Stimulated activated CD8-positive, alpha-beta memory T cell treated with anti-CD3 and anti-CD28 coated beads, Interleukin-2, amount 100 ng/mL, for 48 hours (primary cell): ENCODE measurements at places on chromosomes 3 and 15.

- no peak for DNase-seq
Observed at GRCh38 chr3:13740795-13741194, 139.1 kb downstream of the WNT7A start.

- no peak for DNase-seq
Observed at GRCh38 chr3:36832406-36832805, 68.1 kb upstream of the DCLK3 start.

GRCh38 chr3:62415312-62415801 is 42.0 kb upstream of the FEZF2 start:
- DNase-seq = no peak

- DNase-seq = no peak
Observed at GRCh38 chr15:66882251-66883020, 180.4 kb downstream of the SMAD6 start.

DNA sequence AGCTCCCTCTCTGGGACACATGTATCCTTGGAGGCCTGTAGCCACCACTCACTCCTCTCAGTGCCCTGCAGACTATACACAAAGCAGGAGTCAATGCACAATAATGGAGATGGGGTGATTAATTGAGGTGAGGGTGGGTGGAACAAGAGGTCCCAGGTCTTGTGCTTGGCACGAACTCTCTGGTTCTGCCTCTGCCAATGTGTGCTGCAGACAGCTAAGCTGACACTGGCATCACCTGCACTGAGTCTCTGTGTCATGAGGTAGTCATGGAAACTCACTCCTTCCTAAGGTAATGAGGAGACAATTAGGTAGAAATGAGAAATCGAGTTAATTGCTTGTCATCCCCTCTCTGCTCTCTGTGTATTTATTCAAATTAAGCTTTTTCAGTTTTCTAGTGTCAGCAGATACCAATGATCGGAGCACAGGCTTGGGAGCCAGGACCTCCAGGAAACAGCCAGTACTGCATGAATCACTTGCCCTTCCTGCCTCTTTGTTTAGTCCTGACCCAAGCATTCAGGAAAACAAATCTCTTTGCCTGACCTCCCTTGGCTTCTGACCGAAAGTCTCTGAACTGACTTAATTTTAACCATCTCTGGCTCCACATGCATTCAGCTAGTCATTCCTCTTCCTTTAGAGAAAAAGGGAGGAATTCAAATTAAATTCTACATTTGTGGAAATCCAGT is 56.7 kb downstream of the DRD3 start:
- no peak for DNase-seq

DNA sequence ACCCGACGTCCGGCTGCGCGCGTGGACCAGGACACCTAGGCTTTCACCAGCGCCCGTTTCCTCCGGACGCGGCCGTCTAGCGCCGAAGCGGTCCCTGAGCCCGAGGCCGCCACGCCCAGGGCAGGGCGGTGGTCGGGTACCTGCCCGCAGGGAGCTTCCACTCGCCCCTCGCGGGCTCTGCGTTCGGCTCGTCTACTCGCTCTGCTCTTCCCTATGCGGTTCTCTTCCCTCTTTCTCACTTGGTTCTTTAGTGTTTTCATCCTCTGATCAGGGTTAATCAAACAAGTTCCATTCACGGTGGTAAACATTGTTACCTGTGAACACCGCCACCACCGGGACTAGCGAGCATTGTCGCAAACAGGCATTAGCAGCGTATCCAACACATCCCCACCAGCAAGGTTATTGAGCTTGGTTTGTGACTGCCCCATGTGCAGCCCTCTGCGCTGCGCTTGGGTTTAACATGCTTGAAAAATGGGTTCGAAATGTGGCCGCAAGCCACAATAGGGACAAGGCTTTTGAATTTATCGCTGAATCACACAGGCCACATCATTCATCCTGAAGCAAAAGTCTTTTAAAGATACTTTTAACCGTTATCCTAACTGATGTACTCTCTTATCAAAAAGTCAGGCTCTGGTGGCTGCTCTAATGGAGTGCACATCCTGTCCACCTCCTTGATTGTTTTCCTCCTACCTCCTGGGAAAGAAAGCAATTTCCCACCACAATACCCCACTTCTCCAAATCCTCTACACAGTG is 843 bp upstream of the CD47 start:
- DNase-seq = no peak

DNA sequence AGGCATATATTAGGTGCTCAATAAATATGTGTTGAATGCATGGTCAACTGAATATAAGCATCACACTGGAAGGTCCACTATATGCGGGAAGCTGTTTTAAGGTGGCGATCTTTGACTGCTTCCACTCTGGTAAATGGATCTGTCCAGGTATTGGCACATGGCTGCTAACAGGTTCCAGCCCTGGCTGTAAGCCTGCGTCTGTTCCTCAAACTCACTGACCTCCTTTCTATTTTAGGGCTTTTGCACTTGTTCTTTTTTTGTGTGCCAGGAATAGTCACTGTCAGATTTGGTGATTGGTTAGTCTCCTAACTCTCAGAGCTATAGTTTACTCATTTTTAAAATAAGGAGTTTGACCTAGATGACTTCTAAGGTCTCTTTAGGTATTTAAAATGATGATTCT is 46.2 kb downstream of the ADAMTSL3 start:
- no peak for DNase-seq

GRCh38 chr3:116618138-116618537 is 91.4 kb upstream of the TUSC7 start:
- no peak for DNase-seq

DNA sequence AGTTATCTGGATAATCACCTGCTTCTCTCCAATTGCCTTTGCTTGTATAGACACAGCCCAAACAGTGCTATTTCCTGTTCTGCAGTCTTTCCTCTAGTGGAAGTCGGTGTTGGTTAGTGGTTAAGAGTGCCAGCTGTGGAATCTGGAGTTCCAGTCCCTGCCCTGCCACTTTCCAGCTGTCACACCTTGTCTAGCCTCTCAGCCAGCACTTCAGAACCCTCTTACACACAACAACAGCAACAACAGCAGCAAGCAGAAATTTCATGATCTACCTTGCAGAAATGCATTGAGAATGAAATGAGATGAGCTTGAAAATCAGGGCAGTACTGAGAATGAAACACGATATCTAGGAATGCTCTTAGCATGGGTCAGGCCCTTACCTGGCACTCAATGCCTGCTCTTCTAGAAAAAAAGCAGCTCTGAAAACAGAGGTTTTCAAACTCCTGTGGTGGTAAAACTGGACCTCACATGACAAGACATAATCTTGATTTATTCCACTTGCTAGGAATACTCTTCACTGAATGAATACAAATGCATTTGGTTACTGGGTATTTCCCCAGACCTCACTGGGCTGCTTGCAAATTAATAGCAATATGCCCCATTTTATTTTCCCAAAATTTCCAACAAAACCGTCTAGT is 3.3 kb upstream of the WNT5A start:
- no peak for DNase-seq

GRCh38 chr3:124818398-124819091 is 68.6 kb downstream of the ITGB5 start:
- no peak for DNase-seq

DNA sequence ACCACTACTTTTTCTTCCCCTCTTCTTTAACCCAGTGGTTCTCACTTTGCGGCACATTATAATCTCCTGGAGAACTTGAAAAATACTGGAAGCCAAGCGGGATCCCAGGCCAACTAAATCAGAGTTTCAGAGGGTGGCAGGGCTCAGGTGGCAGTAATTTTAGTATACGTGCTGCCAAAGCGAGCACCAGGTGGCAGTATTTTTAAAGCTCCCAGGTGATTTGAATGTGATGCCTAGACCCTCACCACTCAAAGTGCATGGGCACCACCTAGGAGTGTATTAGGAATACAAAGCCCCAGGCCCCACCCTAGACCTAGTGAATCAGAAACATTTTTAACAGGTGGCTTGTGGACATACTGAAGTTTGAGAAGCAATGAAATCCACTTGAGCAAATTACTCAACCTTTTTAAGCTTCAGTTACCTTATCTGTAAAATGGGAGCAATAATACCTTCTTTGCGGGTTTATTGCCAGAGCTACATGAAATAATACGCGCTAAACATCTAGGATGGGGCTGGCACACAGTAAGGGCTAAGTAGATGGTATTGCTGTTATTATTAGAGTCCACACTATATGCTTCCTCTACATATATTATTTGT is 8.3 kb downstream of the B3GALNT1 start:
- no peak for DNase-seq

DNA sequence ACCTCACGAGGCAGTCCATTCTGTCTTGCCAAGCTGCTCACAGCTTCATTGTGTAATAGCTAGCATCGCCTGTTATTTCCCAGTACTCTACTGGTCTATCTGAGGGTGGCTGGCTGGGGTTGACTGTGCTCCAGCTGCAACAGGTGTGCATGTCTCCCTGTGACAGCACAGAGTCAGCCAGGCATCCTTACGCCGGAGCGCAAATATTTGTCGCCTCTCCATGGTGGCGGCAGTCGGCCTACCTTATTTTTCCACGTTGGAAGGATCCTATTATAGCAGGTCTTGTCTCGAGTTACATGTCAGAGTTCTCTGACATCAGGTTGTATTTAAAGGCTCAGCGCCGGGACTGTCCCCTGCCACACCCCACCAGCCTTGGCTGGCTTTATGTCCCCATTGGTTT is 307.1 kb downstream of the TLE3 start:
- no peak for DNase-seq

GRCh38 chr3:99248130-99248529 is 346.6 kb upstream of the DCBLD2 start:
- DNase-seq = no peak

DNA sequence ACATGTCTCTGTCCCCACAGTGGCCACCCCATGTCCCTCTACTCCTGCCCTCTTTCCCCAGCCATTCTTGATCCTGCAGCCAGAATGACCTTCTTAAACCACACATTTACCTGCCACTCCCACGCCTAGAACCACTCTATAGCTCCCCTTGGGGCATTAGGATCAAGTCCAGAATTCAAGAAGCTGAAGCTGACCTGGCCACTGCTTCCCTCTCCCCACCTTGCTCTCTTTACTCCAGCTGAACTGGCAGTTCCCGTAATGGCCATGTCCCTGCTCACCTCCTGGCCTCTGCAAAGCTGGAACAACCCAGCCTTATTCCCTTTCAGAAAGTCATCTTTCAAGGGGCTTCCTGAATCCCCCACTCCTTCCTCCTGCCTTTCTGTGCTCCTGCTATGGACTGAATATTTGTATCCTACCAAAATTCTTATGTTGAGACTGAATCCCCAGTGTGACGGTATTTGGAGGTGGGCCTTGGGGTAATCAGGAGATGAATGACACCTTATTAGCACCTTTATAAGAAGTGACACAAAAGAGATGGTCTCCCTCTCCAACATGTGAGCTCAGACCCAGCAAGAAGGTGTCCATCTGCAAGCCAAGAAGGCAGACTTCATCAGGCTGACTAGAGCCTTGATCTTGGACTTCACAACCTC is 3.8 kb downstream of the CSRNP1 start:
- DNase-seq = no peak

- no peak for DNase-seq
Observed at GRCh38 chr15:22952796-22953579, 27.2 kb downstream of the CYFIP1 start.

GRCh38 chr15:65254758-65255157 is 31.9 kb downstream of the PARP16 start:
- no peak for DNase-seq

GRCh38 chr15:100596792-100597191 is 5.2 kb downstream of the LINS1 start:
- DNase-seq = peak; percentile 77

DNA sequence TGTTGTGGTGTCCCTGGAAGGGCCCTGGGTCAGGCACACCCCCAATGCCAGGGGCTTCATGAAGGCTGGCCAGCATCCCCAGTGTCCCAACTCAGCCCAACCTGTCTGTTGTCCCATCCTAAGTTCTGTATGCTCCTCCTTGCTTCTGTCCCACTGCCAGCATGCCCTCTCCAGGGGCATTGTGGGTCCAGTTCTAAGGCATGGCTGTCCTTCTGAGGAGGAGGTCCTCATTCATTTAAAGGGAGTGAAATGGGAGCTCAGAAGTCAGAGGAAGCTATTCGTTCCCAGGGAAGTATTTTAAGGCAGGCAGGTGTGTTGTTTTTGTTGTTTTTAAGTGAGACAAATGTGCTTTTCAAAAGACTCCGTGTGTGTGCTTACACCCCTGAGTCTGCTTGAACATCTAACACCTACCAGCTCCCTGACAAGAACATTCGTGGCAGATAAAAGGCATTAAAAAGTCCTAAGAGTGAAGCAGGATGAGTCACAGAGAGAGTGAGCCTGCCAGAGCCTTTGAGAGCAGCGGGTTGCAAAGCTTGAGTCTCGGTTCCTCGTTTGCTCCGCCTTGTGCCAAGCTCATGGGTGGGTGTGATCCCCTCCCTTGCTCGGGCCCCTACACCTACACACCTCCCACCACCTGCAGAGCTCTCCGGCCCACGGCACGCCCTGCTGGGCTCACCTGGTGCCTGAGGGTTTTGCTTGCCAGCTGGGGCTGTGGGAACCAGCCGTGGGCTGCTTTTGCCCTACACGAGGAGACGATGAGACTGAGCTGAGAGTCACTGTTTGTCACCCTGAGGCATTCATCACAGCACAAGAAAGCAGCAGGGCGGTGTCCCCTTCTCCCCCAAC is 183.4 kb upstream of the TOPAZ1 start:
- DNase-seq = peak; percentile 4

DNA sequence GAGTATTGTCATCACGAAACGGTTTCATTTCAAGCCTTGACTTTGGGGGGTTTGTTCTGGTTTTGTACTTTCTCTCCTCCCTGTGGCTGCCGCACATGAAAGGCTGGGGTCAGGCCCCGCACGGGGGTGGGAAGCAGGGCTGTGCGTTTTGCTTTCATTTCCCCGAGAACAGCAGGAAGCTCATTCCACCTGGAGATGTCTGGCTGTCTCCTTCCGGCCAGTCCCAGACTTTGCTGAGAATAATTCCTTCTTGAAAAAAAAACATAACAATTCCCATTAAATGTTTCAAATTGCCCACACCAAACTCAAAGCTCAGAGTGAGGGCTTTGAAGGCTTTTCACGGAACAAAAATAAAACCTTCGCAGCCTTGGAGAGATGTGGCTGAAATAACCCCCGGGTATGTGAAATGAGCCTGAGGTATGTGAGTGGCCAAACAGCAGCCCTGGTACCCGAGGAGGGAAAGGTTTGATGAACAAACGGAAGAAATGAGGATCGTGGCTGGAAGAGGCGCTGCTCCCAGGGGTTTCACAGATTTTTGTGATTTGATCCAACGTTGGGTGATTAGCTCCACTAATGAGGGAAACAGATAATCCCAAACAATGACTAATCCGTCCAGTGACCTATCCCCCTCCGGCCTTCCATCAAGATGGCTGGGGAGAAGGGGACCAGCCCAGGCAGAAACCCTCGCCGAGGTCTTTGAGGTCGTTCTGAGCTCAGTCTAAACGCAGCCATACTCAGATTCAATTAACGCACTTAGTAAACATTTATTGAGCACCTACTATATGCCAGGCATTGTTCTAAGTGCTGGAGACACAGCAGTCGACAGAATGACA is 126.9 kb upstream of the MEF2A start:
- DNase-seq = no peak
